ENCODE measurements at places on chromosomes 16 and 17.

GRCh38 chr16:67996666-67997065 lies 2.6 kb downstream of the DPEP2 start:
- DNase-seq, result no peak

DNA sequence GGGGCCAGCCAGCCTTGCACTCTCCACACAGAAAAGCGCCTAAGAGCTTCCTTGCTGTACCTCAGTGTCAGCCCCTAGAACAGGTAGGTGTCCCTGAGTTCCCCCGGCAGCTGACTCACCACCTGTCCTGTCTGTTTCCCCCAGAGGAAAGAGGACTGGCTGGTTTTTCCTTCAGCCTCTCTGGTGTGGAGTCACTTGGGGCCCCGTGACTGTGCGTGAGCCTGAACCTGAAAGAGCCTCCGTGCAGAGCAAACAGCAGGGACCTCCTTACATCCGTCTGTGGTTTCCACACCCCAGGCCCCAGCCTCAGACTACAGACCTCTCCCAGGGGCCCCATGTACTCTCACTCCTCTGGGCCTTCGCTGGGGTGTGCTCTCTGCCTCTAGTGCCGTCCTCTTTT lies 87.8 kb downstream of the GNAO1 start:
- no peak for DNase-seq

DNA sequence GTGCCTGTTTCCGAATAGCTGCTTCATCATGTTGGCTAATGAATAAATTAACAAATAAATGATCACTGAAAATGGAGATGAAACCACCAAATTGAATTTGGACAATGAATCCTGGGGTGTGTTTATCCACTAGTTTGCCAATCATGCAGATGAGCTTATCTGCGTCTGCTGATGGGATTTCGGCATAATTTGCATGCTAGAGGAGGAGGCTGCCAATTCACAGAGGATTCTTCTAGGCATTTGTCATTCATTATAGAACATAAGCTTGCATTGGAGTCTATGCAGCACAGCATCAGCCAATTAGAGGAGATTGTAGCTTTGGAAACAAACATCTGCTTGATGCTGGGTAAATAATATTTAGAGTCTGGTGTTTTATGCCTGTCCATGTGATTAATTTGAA lies 123.1 kb downstream of the NPIPB5 start:
- DNase-seq, result no peak

DNA sequence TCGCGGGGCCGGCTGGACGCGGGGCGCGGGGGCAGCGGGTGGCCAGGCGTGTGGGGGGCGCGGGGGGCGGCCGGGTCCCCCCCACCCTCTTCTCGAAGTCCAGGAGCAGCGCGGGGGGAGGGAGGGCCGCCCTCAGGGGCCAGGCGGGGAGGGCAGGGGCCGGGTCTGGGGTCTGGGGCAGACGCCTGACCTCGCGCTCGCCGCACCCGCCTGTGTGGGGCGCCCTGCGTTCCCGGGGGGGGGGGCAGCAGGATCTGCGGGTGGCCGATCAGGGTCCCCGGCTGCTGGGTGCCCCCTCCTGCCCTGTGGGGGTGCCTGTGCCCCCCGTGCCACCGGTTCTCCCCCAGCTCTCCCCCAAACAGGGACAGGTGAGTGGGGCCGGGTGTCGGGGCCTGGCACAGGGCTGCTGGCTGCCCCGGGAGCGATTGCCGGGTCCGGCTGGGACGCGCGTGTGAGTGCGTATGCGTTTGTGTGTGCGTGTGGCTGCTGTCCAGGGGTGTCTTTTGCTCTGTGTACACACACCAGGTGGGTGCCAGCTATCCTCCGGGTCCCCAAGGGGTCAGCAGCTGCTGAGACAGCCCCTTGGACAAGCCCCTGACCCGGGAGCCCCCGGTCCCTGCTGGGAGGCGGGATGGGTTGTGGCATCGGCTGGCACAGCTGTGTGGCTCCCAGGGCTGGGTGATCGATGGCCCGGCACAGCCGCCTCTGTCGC lies 663 bp downstream of the PRR35 start:
- DNase-seq, result no peak

DNA sequence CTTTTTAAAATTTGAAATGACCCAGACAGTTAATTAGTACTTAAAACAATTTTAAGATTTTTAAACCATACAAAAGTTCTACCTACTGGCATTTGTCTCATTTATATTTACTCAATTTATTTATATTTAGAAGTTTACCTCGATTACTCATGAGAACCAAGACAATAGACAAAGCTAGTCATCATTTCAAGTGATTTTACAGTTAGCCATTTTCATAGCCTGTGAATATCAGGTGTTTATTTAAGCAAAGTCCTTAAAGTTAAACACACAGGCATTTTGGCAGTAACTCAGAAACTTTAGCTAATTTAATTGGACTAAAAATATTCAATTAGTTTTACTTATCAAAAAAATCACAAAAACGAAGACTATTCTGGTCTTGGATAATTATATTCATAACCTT lies 101.6 kb upstream of the KIF2B start:
- DNase-seq, result no peak

DNA sequence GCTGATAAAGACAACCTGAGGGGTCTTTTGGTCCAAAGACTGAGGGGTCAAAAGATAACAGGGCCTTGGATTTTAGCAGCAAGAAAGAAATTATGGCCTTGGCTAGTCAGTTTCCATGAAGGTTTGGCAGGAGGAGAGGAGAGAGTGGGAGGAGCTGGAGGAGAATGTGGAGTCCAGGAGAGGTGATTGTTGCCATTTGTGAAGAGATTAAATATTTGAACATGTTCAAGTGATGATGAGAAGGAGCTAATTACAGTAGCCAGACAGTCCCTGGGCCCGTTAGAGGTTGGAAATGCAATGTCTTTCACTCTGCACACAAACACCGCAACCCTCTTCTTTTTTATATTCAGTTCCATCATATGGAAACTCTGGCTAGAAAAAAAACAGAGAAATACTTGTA lies 68.6 kb downstream of the TNRC6C start:
- no peak for DNase-seq

DNA sequence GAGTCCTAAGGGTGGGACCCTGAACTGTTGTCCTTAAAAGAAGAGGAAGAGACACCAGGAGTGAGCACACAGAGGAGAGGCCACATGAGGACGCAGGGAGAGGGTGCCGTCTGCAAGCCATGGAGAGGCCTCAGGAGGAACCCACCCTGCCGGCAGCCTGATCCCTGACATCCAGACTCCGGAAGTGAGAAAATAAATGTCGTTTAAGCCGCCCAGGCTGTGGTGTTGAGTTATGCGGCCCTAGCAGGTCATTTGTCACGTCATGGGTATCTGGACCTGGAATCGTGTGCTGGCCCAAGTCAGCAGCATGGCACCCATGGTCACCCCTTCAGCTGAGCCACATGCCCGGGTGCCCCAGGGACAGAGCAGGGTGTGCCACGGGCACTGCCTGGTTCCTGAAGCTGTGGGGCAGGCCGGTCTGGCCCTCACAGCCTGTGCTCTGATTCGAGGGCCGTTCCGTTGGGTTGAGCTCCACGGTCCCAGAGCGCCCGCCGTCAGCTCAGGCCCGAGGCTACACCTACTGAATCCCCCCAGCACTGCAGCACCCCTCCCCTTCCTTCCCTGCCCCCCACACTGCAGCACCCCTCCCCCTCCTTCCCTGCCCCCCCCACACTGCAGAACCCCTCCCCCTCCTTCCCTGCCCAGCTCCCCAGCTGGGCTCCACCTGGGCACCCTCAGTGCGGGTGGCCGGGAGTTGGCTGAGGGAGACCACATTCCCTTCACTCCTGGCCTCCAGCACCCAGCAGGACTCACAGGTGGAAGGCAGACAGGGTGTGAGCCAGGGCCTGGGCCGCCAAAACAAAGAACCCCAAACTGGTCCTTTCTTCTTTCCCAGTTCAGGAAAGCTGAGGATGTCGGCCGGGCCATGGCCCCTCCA lies 2.7 kb upstream of the CCDC57 start:
- DNase-seq, result no peak

DNA sequence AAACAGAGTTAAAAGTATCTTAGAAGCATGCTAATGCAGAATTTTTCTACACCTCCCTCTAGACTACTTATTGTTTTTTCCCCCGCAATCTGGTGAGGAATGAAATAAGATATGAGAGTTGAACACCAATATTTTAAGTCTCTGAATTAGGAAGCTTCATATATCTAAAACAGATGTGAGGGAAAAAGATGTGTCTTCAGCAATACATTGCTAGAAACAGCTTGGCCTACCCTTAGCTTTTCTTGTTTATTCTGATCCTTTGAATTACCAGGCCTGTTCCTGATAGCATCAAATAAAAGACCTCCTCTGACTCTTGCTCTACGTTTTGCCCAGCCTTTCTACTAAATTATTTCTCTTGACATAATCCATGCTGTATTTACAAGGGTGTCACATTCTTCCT lies 221.8 kb downstream of the CDH11 start:
- DNase-seq, result no peak

- no peak for DNase-seq
Observed at GRCh38 chr16:695355-696089, 5.3 kb upstream of the WDR24 start.

GRCh38 chr17:57097832-57098421 lies 12.9 kb downstream of the AKAP1 start:
- DNase-seq, result peak; percentile 52

DNA sequence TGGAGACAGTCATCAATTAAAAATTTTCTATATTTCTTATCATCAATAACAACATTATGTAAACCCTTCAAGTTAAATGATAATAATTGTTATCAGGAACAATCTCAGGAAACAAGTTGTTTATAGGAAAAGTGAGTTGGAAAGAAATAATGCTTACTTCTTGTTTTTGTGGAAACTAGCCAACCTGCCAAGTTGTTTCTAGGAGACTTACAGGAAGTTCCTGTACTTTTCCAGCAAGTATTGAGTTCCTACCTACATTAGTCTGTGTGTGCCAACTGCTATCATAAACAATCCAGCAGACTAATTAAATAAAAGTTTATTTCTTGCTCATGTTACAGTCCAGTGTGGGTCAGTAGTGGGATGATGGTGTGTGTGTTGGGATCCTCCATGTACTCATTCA lies 1.6 kb upstream of the CCL14 start:
- DNase-seq, result no peak

DNA sequence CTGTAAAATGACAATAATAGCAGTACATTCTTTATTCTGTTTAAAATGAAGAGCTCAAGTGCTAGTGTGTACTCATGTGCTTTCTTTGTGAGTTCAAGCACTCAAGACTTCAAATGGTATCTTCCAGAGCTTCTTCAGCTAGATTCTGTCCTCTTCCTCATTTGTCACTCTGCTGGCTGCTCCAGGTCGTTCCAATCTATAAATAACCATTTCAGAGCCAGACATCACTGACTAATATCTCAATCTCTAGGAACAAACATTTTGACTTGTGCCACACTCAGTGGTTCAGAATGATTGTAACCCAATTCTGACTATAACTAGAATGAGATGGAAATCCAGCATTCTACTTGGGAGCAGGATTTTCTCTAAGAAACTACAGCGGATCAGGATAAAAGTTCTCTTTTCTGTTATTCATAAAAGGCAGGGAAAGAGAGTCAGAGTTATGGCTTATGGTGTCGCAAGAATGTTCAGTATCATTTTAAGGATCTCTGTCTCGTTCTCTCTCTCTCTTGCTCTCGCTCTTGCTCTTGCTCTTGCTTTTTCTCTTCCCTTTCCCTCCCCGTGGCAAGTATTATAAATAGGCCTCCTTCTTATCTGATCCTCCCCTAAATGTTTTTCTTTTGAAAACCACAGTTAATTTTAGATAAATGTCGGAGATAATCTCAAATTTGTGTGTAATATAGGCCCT lies 116.3 kb upstream of the MAF start:
- no peak for DNase-seq

- no peak for DNase-seq
Observed at GRCh38 chr17:69367298-69367697, 40.4 kb upstream of the ABCA5 start.

DNA sequence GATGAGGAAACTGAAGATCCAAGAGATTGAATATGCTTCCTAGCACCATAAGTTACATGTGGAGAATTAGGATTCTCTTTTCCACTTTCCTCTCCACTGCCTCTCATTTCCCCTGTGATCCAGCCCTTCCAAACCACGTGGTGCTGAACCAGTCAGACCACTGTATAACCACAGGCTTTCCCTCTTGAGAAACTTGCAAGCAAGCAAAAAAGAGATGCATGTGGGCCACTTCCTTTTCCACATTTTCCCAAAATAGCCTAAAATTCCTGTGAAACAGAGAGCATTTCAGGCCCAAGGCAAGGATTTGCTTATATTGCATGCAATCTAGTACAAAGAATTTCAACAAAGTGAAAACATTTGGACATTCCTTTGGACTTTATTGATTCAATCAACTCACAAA lies 59.3 kb upstream of the KSR1 start:
- DNase-seq, result no peak

- DNase-seq, result peak; percentile 78
Observed at GRCh38 chr17:50681263-50682200, 26.2 kb downstream of the ANKRD40 start.

GRCh38 chr16:8962393-8963009 lies 1.2 kb downstream of the USP7 start:
- DNase-seq, result no peak

DNA sequence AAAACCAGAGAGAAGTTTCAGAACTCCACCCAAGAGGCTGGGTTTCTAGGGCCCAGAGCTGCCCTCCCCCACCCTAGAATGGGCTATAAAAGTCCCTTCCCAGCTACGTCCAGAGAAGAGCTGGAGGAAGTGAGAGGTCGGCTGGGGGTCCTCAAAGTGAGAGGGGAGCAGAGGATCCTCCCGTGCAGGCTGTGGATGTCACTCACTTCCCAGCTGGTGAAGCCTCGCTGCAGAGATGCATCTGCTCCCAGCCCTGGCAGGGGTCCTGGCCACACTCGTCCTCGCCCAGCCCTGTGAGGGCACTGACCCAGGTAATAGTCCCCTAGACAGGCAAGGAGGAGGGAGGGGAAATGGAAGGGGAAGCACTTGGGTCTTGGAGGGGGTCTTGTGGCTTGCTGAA lies at the start of gene EPX:
Gene EPX, plus strand, starts transcription at position 115 of the 400 bp plus-strand sequence. Its CDS starts 121 bp downstream, at position 236.
- no peak for DNase-seq

DNA sequence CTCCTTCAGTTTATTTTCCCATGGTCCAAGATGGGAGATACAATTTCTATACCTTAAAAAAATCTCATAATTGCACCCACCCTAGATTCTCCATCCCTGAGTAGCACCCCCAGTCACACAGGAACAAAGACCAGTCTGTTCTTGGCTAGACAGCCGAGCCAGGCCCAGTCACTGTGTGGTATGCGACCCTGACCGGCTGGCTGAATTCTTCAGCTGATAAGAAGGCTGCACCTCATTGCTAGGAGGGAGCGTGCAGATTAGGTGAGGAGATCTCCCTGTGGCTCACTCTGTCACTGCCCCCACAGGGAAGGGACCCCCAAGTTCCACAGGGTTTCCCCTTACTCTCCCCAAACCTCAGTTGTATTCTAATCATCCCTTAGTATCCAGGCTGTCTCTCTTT lies 138.7 kb downstream of the SALL1 start:
- no peak for DNase-seq

- DNase-seq, result no peak
Observed at GRCh38 chr16:82024316-82024715, 10.7 kb upstream of the HSD17B2 start.

DNA sequence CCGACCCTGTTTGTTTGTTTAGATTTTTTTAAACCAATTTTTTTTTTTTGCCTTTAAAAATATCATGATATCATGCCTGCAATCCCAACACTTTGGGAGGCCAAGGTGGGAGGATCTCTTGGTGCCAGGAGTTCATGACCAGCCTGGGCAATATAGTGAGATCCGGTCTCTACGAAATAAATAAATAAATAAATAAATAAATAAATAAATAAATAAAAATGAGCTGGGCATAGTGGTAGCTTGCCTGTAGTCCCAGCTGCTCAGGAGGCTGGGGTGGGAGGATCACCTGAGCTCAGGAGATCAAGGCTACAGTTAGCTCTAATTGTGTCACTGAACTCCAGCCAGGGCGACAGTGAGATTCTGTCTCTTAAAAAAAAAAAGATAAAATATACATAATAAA lies 8.1 kb upstream of the IGF2BP1 start:
- DNase-seq, result peak; percentile 3

Measured in HAP-1 (cell line).